ENCODE measurements at places on chromosomes 7 and 10. TPM values are rescaled to one million over a fixed set of nuclear protein-coding genes. Genes with fewer than 3 reads are reported as not detected.

- peak; percentile 50 for DNase-seq
These were observed 21.8 kb upstream of the EIF5AL1 start for GRCh38 chr10:79490400-79491142.

DNA sequence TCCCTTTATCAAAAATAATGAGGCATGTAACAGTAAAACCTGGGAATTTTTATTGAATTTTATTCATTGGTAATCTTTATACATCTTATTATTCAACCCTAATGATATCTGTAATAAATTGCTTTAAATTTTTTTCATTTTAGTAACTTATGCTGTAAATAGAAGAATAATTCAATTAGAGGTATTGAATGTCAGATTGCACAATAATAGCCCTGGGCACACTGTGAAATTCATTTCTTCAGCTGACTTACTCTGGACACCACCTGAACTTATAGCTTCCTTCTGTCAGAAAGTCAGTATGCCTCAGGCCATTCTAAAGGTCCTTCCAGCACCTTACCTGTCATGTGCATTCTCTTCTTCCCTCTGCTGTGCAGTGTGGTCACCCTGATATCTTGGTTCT lies 59.2 kb downstream of the ADAM22 start:
- no peak for DNase-seq

DNA sequence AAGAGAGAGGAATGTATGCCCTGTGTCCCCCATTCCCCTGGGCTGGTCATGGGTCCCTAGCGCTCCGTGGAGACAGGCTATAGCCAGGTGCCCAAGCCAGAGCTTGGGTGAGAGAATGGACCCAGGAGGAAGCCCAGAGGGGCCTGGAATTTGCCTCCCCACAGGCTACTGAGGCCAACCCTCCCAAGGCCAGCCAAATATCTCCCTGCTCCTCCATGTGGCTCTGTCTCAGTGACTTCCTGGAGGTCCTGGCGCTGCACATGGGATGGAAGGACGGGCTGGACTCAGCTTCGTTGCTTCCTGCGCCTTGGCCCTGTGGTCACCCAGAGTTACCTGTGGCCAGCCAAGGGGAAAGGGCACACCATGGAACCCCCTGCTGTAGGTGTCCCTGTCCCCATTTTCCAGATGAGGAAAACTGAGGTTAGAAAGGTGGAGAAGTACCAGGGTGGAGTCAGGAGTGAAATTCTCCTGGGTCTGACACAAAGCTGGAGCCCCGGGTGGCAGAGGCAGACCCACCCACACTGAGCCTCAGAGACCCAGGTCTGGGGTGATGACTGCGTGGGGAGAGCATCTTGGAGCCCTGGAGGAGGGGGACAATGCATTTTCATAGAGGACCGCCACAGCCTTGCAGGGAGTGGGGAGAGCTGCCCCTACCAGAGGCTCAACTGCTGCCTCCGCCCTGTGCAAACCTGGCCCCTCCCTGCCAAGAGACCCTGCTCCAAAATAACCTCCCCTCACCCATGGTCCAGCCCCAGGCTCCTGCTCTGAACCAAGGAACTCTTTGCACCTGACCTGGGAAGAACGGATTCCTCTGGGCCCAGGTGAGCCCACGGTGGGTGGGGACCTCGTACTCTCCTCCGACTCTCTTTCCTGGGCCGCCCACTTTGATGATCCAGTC lies 42.6 kb downstream of the TMEM270 start:
- no peak for DNase-seq

- DNase-seq = no peak
These were observed 3.9 kb downstream of the CASD1 start for GRCh38 chr7:94513565-94513860.

Gene CYP26A1
- polyA plus RNA-seq = not detected

GRCh38 chr10:131517781-131518180 lies 206.3 kb upstream of the TCERG1L start:
- DNase-seq = no peak

Gene ZWINT
- polyA plus RNA-seq = 61.3 TPM

GRCh38 chr7:44912775-44913347 lies 27.5 kb upstream of the PURB start:
- DNase-seq = peak; percentile 24

Data from right renal cortex interstitium (tissue), 3 donors.